ENCODE measurements at places on chromosomes 4 and X.

- DNase-seq = no peak
These were observed 29.7 kb downstream of the EGF start for GRCh38 chr4:109942292-109942926.

- peak; percentile 1 for DNase-seq
These were observed 132.8 kb upstream of the BMP3 start for GRCh38 chr4:80897537-80898303.

DNA sequence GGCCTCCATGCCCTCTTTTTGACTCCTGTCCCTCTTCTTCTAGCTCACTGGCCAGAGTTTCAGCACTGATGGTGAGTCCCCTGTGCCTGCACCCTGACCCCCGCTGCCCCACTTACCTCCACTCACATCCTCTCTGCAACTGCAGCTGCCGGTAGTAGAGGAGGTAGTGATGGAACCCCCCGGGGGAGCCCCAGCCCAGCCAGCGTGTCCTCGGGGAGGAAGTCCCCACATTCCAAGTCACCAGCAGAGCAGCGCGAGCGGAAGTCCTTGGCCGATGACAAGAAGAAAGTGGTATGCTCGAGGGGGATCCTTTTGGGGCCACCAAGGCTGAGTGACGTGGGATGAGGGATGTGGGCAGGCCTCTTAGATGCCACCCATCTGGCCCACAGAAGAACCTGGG lies 5.8 kb downstream of the ARAF start:
- DNase-seq = no peak

DNA sequence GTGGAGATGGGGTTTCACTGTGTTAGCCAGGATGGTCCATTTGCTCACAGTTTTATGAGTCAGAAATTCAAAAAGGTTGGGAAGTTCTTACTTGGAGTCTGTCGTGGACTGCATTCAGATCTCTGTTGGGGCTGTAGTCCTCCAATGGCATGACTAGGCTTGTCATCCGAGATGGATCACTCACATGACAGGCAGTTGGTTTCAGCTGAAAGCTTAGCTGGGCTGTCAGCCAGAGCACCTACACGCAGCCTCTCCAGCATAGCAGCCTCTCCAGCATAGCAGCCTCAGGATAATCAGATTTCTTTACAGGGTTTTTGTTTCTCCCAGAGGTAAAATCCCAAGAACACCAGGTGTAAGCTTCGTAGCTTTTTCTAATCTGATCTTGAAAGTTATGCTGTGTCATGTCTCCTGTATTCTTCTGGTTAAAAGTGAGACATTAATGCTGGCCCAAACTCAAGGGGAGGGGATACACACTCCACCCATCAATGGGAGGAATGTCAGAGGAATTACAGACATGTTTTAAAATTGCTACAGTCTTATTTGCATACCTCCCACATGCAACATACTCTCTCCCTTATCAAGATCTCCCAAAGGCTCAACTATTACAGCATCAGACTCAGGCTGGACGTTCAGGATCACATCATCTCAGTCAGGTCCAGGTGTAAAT lies 31.6 kb upstream of the SOD3 start:
- DNase-seq = peak; percentile 96

GRCh38 chrX:70026851-70027200 lies 22.9 kb downstream of the AWAT2 start:
- no peak for DNase-seq

GRCh38 chr4:41749631-41750039 lies 1.1 kb upstream of the PHOX2B start:
- no peak for DNase-seq

- DNase-seq = peak; percentile 88
These were observed 9.1 kb downstream of the ELF2 start for GRCh38 chr4:139167774-139168444.

- no peak for DNase-seq
These were observed 111.9 kb downstream of the SH3RF1 start for GRCh38 chr4:169158861-169159260.

DNA sequence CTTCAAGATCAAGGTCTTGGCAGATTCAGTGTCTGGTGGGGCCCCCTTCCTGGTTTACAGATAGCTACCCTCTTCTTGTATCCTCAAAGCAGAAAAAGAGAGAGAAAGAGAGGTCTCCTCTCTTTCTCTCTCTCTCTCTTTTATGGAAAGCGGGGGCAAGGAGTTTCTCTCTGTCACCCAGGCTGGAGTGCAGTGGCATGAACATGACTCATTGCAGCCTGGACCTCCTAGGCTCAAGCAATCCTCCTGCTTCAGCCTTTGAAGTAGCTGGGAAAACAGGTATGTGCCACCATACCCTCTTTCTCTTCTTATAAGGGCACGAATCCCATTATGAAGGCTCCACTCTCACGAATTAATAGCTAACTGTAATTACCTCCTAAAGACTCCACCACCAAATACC lies 20.2 kb downstream of the RAB9B start:
- DNase-seq = no peak
